Kidney (tissue), 22 donors: ENCODE measurements at places on chromosomes 5 and 9.

- DNase-seq, result no peak
Measured at GRCh38 chr5:10528056-10528816, 35.6 kb upstream of the ANKRD33B start.

GRCh38 chr9:137461663-137462395 is 2.7 kb upstream of the NSMF start:
- no peak for DNase-seq

DNA sequence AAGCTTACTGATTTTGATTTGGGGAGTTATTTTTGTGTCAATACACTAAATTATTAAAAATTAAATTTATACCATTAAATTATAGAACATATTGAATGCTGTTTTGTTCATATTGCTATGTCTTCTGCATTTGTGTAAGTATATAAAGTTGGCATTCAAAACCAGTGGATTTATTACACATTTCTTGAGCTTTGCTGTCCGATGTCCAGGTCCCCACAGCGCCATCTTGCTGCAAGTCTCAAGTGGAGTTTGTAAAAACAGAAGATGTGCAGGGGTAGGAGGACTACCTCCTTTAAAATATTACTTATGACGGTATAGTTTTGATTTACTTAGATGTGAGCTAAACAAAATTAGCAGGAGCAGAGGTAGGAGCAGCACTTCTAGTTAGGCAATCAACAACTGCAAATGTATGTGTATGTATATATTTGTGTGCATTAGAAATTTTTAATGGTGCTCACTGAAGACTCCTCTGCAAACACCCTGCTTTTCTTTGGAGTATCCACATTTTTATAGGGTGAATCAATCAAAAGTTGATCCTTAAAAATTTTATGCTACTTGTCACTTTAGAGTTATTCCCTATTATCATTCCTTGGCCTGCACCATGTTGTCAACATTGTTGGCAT is 37.4 kb downstream of the CPEB4 start:
- DNase-seq, result no peak

DNA sequence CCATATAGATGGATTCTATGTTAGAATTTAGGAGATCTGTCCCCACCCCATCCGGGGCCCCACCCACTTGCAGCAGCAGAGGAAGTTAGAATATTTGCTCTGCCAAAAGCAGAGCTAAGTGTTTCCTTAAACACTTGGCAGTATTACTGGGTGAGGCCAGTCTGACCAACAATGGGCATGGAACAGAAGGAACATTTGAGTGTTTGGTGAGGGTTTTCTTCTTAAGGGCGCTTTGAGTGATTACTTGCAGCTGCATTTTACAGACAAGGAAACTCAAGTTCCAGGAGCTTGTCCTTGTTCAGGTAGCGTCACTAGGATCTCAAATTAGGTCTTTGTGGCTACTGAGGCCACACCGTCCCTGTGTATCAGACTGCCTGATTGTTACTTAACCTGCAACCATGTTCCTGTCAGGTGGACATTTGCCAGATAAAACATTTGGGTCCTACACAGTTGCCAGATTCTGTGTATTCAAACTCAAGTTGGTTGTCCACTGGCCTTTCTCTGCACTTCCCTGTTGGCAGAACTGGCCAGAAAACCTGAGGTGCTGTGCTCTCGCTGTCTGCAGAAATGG is 59.3 kb downstream of the SLC46A2 start:
- no peak for DNase-seq

- no peak for DNase-seq
Measured at GRCh38 chr5:124936626-124936933, 190.1 kb upstream of the ZNF608 start.
